Stimulated activated CD8-positive, alpha-beta memory T cell treated with anti-CD3 and anti-CD28 coated beads, Interleukin-4, amount 100 ng/mL, for 4 hours (primary cell): ENCODE measurements at places on chromosomes 3 and 15.

DNA sequence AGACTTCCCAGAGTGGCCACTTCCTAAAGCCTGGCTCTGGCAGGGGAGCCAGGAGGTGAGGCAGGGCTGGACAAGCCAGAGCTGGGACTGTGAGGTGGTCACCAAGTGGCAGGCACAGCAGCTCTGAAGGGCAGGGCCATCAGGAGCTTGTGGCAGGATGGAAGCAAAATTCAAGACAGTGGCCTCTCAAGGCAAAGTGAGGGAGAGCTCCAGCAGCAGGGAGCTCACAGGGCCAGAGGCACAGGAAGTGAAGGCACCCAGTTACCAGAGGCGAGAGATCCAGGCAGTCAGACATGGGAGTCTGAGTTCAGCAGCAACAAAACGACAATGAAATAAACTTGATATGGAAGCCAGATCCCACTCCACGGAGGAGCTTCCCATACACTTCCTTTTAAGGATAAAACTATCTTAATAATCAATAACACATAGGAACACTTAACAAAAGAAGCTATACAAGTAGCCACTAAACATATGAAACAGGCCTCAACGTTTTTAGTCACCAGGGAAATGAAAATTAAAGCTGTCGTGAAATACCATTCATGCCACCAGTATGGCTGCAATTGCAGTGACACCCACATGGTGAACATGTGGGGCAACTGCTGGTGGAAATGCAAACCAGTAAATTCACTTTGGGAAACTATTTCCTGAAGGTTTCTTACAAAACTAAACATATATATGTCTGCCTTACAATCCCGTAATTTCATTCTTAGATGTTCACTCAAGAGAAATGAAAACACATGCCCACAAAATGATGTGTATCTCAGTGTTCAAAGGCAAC is 35.4 kb upstream of the TMEM158 start:
- no peak for DNase-seq

- DNase-seq: no peak
Measured at GRCh38 chr3:39443530-39443929, 23.9 kb upstream of the MOBP start.

DNA sequence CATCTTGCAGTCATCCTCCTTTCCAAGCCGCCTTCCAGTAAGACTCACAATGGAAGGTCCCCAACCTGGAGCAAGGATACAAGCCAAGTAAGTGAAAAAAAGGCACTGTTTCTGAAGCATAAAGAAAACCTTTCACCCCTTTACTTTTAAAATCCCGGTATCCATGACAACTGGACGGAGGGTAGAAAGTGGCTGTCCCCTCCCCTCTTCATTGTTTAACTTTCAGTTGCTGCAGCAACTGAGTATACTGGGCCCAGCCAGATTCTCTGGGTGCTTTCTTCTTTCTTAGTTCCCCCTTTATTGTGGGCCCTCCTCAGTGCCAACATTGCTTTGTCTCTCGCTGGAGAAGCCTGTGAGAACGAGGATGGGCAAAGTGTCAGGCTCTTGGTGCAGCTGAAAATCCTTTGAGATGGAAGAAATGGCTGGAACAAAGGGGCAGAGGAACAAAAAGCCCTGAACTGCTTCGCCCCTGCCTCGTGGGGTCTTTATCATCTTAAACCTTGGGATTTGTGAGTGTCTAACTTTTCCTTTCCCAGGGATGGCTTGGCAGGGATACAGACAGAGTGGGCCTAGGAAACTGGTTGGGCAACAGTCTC is 224.0 kb upstream of the RGMA start:
- DNase-seq: no peak

- no peak for DNase-seq
Measured at GRCh38 chr3:52202384-52203077, 4.6 kb downstream of the ALAS1 start.

- no peak for DNase-seq
Measured at GRCh38 chr3:9088441-9089353, 125.4 kb upstream of the RAD18 start.

DNA sequence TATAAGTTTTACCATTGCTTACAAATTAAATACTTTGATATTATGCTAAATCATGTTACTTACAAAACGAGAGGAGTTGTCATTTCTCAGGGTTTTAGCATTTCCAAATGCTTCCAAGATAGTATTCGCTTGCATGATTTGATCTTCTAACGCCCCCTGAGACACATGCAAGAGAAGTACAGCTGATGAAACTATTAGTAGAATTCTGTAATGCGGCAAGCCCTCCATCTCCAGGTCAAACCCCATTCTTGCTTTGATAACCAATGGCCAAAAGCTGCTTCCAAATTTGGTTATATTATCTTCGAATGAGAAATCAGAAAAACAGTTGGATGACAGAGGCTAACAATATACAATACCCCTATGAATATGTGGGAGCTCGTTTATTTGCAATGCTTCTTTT is 14.7 kb downstream of the MYH15 start:
- DNase-seq: no peak

- DNase-seq: no peak
Measured at GRCh38 chr3:45895686-45896468, 9.5 kb downstream of the CCR9 start.

DNA sequence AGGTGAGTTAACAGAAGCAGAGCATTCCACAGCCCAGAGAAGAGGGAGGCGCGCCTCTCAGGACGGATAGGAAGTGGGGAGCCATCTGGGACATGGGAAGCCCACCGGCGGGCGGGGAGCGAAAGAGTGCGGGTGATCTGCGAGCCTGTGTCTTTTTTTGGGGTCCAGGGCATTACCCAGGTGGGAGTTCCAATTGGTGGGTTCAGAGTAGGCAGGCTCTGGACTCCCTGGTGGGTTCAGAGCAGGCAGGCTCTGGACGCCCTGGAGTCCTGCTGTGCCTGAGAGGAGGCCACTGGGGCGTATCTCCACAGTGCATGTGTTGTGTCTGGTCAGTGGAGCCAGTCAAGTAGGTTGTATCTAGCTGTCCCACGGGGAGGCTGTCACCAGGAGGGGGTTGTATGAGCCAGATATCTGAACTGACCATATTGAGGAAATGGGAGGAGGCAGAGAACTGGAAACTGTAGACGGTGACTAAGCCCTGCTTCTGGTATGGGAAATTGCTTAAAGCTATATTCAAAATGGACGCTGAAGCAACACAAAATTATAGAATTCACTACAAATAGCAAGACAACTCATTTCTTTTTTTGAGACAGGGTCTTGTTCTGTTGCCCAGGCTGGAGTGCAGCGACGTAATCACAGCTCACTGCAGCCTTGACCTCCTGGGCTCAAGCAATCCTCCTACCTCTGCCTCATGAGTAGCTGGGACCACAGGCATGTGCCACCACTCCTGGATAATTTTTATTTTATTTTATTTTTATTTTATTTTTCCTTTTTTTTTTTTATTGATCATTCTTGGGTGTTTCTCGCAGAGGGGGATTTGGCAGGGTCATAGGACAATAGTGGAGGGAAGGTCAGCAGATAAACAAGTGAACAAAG is 34.5 kb upstream of the CHST2 start:
- no peak for DNase-seq

GRCh38 chr3:185658504-185658912 is 72.4 kb downstream of the SENP2 start:
- no peak for DNase-seq

GRCh38 chr3:124650798-124651197 is 79.5 kb upstream of the UMPS start:
- DNase-seq: no peak

- DNase-seq: no peak
Measured at GRCh38 chr3:29374226-29374625, 93.4 kb downstream of the RBMS3 start.

GRCh38 chr3:76969996-76970615 is 69.8 kb upstream of the ROBO2 start:
- DNase-seq: no peak

DNA sequence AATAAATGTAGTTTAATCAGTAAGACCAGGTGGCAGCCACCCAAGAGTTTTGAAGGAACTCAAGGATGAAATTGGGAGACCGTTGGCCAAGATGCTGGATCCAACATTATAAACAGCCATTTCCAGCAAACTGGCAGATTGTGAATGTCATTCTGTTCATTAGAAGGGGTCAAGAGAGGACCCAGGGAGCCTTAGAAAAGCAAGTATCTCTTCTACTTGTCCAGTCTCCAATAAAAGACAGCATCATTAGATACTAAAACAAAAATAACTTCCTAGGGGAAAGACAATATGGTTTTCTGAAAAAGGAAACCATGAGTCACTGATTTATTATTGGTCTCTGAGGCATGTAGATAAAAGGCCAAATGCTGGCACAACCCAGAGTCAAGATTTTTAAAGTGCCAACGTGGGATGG is 67.9 kb downstream of the GADL1 start:
- no peak for DNase-seq

DNA sequence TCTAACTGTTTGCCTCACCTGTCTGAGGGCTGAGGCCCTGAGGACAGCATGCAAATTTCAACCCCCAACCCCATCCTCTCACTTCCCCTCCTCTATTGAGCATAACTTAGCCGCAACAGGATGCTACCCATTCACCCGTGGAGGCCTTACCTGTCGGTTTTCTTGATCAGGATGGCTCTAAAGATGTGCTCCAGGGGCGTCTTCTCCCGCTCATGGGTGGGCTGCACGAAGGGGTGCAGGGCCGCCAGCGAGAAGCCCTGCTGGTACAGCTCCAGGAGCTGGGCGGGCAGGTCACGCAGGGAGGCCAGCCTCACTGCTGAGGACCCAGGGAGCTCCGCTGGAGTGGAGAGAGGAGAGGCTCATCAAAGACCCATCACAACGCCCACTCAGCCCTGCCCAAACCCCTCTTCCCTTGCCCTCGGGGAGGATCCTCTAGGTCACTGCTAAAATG is 79.8 kb downstream of the RFTN1 start:
- DNase-seq: no peak

DNA sequence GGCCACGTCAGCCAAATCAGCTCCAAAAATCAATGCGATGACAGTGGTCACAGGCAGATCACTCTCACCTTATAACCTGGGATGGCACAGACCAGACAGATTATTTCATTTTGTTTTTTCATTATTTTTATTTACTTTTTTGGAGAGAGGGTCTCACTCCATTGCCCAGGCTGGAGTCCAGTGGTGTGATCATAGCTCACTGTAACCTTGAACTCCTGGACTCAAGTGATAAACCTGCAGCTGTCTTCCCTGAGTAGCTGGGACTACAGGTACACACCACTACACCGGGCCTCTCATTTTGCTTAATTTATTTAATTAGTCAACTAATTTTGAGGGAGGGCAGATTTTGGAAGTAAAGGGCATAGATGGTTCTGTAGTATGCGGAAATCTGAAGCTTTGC is 51.2 kb upstream of the ICE2 start:
- DNase-seq: no peak

- DNase-seq: no peak
Measured at GRCh38 chr3:71450162-71450561, 133.4 kb downstream of the FOXP1 start.

GRCh38 chr15:55707951-55708350 is 35.0 kb downstream of the PRTG start:
- no peak for DNase-seq

DNA sequence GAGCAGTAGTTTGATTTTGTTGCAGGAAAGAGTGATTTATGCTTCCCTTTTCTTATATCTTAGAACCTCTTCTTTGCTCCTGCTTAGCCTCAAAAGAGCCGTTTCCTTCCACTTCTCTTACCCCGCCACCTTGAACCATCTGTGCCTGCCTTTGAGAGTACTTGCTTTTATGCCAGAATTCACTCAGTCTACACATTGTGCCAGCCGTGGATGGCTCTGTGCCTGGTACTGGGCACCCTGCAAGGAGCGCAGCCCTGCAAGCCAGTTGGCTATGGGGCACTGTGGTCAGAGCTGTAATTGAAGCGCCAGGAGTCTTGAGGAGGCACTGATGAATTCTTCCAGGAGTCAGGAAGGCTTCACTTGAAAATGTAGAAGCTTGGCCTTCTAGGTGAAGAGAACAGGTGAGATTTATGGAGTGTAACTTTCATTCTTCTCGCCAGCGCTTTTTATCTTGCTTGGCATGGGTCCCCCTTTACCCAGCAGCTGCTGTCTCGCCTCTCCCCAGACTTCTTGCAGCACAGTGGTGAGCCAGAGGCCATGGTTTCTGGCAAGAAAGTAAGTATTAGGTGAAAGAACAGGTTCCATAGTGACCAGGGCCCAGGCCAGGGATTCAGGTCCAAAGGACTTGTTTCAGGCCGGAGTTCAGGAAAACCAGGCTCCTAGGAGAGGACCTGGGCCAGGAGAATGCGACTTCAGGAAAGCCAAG is 4.9 kb downstream of the TMED3 start:
- no peak for DNase-seq

DNA sequence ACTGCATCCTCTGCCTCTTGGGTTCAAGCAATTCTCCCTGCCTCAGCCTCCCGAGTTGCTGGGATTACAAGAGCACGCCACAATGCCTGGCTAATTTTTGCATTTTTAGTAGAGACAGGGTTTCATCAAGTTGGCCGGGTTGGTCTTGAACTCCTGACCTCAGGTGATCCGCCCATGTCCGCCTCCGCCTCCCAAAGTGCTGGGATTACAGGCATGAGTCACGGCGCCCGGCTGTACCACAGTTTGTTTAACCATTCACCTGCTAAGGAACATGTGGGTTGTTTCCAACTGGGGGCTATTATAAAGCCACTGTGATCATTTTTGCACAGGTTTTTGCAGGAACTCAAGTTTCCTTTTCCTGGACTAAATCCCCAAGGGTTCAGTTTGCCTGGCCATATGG is 123.2 kb upstream of the RAP2B start:
- DNase-seq: no peak

GRCh38 chr15:45858491-45858890 is 223.7 kb downstream of the SQOR start:
- DNase-seq: no peak

DNA sequence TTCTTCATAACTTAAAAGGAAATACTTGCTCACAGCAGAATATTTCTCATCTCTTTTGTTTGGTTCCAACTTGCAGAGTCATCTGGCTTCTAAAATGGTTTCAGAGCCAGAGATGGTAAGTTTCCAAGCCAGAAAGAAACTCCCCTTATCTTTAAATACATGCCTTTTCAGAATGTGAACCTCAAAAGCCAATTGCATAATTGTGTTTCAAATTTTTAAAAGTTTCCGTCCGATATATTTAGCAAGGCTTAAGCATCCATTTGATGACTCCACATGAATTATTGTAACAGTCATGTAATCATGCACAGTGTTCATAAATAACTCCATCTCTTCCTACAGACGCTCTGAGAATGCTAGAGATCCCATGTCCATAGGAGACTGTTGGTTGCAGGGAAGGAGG is 40.6 kb upstream of the C3orf80 start:
- no peak for DNase-seq

- no peak for DNase-seq
Measured at GRCh38 chr3:85838921-85839320, 880.1 kb downstream of the CADM2 start.
